NCI-H510A (cell line): ENCODE measurements at places on chromosomes 6 and 20.

DNA sequence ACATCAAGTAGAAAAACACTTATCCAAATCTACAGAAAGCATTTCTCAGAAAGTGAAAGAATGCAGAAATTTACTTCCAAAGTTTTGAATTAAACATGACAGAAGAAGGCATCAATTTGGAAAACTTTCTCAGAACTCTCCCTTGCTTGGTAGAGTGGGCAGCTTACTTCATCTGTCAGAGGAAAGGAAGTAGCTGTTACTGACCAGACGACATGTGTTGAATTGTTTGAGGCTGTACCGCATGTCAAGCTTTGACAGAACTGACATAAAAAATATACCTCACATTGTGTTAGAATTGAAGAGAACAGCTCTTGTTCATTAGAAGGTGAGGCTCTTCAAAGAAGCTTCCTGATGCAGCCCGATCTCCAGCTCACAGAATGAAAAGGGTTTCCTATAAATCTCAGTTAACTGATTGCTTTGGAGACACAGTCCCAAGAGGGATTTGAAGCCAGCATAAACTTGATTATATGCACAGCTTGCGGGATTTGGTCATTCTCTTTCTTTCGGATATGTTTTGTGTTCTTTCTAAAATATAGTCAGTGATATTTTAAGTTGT lies 190.7 kb downstream of the PLCB1 start:
- no peak for DNase-seq

GRCh38 chr6:137348777-137349176 lies 129.6 kb upstream of the IFNGR1 start:
- DNase-seq: no peak

GRCh38 chr6:81758221-81758620 lies 5.7 kb upstream of the TENT5A start:
- DNase-seq: no peak

GRCh38 chr6:82144852-82145340 lies 102.6 kb downstream of the IBTK start:
- no peak for DNase-seq

DNA sequence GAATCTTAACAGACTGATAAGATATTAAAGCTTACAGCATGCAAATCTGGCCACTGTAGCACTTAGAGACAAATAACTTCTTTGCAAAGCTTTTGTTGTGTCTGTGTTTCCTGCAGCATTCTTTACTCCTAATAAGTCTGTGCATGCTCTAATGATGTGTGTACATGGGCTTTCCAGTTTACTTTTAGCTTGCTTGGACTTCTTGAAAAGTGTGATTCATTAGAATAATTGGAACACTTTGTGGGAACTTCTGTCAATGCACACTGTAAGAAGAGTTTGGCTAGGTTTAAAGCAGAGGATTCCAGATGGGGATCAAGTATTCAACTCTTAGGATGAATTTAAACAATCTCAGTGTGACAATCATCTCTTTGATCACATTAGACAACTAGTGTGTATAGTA lies 22.1 kb upstream of the TINAG start:
- no peak for DNase-seq

GRCh38 chr6:157557559-157557958 lies 176.6 kb downstream of the ZDHHC14 start:
- no peak for DNase-seq

DNA sequence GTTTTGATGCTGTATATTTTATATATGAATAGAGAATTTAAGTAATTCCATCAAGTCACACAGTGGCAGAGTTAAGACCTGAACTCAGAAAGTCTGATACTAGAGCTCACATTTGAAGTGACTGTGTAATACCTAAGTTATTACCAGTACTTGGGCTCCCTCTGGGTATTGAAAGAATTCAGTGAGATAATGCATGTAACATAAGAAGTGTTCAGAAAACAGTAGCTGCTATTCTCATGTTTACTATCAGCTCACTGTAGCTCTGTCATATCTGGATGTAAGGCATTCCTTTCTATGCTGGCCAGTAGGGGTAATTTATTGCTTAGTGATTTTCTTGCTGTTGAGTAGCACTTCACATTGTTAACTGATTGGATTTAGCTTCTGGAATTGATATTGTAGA lies 44.6 kb downstream of the NKX2-4 start:
- DNase-seq: no peak

- DNase-seq: no peak
Observed at GRCh38 chr20:16526433-16527380, 46.5 kb downstream of the KIF16B start.

GRCh38 chr6:11492464-11493290 lies 44.9 kb upstream of the TMEM170B start:
- no peak for DNase-seq

DNA sequence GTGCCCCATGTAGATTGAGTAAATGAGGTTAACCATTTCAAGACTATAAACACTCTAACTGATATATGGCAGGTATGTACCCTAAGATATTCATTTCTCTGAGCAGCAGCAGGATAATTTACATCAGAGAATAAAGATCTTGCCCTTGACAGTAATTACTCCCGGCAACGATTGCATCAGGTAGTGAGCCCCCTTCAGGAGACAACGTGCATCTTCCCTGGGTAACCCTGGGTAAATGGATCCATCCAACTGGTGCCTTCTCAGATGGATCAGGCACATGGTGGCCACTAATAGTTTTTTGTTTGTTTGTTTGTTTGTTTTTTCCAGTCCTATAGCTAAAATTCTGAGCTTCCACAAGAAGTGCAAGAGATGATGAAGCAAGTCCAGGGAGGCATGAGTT lies 469.4 kb upstream of the SLC35B3 start:
- DNase-seq: no peak
